Activated CD4-positive, alpha-beta T cell treated with anti-CD3 and anti-CD28 coated beads, Interleukin-10, Interleukin-2, amounts not matched to agents 100 ng/mL and 50 ng/mL, durations not matched to agents 16 hours and 8 hours (primary cell): ENCODE measurements at places on chromosomes 5 and 9.

DNA sequence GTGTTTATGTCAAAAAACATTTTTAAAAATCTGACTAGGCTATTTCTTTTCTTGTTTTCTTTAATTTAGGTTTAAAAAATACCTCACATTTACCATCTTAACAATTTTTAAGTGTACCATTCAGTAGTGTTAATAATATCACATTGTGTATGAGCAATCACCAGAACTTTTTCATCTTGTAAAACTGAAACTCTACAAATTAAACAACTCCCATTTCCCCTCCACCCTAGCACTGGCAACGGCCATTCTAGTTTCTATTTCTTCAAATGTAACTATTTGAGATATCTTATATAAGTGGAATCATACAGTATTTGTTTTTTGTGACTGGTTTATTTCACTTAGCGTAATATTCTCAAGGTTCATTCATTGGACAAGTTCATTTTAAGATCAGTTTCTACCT, 27.7 kb downstream of the PLCXD3 start:
- peak; percentile 51 for DNase-seq

DNA sequence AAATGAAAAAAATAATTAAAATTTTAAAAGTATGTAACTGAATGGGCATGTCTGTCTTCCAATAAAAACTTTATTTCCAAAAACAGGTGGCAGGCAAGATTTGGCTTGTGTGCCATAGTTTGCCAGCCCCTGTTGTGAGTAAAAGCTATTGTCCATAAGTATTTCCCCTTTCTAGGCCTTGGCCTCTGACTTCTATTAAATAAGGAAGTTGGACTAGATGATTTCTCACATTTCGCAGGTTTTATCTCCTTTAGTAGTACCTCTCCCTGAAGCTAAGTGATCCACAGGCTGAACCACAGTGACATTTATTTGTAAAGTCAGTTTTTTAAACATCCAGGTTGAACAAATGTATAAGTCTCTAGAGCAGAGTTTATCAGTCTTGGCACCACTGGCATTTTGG, 41.3 kb downstream of the RECK start:
- DNase-seq, result no peak

- DNase-seq, result no peak
Measured at GRCh38 chr5:40165106-40165788, 514.5 kb upstream of the PTGER4 start.

DNA sequence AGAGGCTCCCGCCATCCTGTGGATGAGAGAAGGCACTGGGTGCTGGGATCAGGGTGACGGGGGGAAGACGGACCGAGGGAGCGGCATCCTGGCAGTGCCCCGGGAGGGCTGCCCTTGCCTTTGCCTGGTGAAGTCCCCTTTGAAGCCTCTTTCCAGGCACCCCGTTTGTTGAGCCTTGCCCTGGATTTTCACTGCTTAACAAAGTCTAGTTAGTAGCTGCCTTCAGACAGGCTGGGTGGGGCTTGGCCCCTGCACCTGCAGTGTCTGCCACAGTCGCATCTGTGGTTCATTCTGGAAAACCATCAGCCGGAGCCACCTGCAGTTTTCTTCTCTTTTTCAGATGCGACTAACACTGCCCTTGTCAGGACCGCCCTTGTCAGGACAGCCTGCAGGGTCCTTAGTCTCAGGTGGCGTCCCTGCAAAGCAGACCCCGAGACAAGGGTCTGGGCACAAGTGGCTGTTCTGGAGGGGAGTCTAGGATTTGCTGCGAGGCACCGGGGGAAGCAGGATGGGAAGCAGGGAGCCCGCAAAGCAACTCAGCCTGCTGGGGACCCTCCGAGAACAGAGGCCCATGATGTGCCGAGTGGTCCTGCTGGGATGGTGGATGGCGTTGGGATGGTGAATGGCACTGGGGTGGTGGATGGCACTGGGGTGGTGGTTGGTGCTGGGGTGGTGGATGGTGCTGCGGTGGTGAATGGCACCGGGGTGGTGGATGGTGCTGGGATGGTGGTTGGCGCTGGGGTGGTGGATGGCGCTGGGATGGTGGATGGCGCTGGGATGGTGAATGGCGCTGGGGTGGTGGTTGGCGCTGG, 147.9 kb upstream of the COL5A1 start:
- no peak for DNase-seq

- DNase-seq, result no peak
Measured at GRCh38 chr5:173809014-173809413, 79.1 kb upstream of the CPEB4 start.

- DNase-seq, result no peak
Measured at GRCh38 chr9:129594632-129595031, 26.3 kb downstream of the C9orf50 start.

GRCh38 chr5:138111937-138112336, 27.3 kb downstream of the NME5 start:
- DNase-seq, result no peak

DNA sequence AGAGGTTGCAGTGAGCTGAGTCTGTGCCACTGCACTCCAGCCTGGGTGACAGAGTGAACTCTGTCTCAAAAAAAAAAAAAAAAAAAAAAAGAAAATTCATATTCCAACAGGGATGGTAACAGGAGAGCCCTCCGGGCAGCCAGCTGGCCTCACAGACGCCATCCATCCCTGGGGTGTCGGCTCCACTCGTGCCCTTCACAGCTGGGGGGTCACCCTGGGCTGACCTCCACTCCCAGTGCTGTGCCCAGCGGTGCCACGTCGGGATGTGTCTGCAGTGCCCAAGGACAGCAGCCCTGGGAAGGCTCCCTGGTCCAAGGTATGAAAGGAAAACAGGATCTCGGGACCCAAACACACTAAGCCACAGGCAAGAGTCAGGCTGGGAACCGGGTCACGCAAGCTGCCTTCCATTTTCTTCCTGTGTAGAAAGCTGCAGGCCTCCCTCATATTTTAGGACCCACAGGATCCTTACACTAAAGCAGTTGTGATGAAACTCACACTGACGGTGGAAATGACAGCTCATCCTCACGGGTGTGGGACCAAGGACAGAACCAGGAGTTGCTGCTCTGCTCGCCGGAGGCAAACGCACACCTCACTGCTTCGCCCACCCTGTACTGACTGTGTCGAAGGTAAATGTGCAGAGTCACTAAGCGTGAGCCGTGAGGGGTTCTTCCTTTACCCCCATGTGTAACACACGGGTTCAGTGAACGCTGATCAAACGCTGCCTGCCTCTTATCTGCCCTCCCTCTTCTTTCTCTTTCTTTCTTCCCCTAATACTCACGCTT, 5.3 kb downstream of the SLC12A7 start:
- DNase-seq, result no peak

GRCh38 chr5:90709323-90710155, 150.9 kb downstream of the ADGRV1 start:
- peak; percentile 27 for DNase-seq

- no peak for DNase-seq
Measured at GRCh38 chr9:83466351-83466750, 71.8 kb downstream of the FRMD3 start.

- peak; percentile 54 for DNase-seq
Measured at GRCh38 chr5:87243161-87243844, 24.4 kb upstream of the RASA1 start.

DNA sequence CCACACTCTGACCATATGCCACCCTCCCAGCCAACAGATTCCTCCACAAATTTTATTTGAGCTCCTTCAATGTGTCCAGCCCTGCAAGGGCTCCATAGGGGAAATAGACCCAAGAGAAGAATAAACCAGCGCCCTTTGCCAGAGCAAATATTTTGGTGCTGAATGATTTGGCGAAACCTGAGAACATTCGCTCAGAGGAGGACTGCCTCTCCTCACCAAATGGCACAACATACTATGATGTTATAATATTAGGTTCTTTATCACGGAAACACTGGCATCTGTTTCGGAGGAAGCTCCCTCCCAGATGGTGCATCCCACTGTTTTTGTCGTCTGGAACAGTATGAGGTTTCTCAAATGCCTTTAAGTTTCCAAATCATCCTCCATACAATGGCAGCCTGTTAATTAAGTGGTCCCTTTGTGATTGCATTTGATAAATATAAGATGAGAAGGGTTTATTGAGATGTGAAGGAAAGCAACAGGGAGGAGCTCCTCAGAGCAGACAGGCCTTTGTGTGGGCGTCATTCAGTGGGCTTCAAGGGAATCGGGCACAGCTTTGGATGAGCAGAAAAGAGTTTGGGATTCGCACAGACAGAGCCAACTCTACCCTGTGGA, 139.1 kb upstream of the ADRA1B start:
- no peak for DNase-seq

- no peak for DNase-seq
Measured at GRCh38 chr9:14283276-14283675, 30.7 kb downstream of the NFIB start.

DNA sequence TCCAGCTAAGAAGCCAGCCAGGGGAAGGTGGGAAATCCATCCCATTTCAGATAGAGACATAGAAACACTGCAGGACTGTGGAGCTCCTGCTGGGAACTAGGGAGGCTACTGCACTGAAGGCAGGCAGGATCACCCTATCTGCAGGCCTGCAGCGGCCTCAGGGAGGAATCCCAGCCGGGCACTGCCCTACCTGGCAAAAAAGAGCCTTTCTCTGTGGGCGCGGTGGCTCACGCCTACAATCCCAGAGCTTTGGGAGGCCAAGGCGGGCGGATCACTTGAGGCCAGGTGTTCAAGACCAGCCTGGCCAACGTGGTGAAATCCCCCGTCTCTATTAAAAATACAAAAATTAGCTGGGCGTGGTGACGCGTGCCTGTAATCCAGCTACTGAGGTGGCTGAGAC, 71.4 kb upstream of the PHYKPL start:
- no peak for DNase-seq

DNA sequence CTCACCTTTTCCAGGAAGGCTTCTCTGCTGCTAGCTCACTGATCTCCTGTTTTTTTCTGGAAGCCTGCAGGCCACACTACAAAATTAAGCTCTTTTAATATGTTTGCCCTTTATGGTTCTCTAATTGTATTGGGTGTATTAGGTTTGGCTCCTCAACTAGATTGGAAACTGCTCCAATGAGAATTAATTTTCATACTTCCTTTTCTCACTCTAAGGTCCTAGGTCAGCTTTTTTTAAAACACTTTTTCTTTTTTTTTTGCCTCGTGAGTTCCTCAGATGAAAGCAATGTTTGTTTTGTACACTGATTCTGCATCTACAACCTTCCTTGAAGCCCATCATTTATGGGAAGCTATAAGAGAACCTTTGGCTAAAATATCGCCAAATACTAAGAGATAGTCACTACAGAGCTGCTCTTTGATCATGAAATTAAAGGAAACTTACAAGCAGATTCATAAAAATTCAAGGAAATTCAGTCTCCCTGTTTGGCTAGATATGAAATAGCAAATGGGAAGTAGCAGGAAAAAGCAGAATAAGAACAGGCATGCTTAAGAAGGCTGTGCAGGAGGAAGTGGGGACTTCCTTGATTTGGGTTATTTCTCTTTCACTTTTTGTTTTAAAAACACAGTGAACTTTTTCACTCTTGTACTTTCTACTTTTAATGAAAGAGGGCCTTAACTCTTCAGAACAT, 55.2 kb upstream of the FYB1 start:
- DNase-seq, result peak; percentile 45

DNA sequence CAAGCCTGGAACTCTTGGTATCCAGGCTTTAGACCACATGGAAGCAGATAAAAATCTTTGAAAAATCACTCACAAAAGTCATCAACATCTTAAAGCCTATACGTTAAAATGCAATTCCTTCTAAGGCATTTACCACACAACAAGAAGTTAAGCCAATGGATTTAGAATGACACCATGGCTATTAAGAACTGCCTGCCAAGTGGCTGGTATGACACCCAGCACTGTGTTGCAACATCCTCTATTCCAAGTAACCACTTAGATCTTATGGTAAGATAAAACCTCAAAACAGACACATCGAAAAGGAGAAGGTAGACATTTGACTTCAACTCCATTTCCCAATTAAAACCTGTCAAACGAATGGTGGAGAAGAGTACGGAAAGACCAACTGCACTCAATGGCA, 344.2 kb upstream of the SLC30A5 start:
- DNase-seq, result peak; percentile 15

DNA sequence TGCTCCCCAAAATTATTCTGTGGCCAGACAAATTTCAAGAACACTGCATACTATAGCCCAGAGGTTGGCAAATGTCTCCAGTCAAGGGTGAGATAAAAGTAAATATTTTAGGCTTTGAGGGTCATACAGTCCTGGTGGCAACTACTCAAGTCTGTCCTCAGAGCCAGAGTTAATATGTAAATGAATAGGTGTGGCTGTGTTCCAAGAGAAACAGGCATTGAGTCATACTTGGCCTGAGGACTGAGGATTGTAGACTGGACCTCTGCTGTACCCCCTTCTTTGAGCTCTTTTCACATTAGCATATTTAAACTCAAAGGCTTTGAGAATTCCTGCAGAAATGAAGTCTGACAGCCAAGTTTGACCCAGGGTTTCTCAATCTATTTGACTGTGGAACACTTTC, 129.2 kb upstream of the PTCH1 start:
- DNase-seq, result no peak

- DNase-seq, result peak; percentile 94
Measured at GRCh38 chr5:134555890-134556311, 30.4 kb downstream of the JADE2 start.

DNA sequence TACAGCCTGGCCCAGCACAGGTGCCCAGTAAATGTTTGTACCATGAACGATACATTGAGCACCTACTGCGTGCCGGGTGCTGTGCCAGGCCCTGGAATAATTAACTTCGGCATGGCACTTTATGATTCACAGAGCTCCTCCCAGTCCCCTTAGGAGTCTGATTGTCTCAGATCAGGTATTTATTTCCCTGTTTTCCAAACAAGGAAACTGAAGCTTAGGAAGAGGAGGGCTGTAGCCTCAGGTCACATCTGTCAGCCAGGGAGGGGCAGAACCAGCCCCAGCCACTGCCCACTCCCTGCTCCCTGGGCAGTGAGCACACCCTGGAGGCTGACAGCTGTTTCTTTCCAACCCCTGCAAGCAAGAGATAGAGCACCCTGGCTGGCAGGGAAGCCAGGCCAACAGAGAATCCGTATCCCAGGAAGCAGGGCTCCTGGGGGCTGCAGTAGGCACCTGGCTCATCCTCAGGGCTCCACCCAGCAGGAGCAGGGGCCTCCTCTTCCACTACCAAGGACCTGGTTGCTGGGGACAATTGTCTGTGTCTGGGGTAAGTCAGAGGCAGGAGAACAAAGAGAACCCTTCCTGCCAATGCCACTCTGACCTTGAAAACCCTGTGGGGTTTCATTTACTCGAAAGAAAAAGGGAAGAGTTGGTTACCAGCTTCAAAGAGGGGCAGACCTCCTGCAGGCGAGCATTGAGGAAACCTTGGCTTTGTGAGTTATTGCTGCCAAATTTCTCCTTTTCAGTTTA, 69.0 kb downstream of the DAB2IP start:
- no peak for DNase-seq

DNA sequence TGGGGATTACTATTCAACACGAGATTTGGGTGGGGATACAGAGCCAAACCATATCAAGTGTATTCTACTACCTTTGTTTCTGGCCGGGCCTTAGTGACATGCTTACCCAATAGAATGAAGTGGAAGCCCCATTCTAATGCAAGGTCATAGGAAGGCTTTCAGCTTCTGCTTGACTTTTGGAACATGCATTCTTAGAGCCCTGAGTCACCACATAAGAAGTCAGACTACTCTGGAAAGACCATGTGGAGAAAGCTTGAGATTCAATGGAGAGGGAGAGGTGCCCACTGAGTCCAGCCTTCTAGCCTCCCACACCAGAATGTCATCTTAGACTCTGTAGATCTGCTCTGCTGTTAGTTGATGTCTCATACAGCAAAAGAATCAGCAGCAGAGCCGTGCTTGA, 155.7 kb upstream of the FBN2 start:
- DNase-seq, result no peak
